Fibroblast of skin of back (primary cell): ENCODE measurements at places on chromosomes 1 and 21.

- peak; percentile 97 for DNase-seq
These were observed 59.9 kb downstream of the WARS2 start for GRCh38 chr1:119080586-119080985.

- peak; percentile 84 for DNase-seq
These were observed 4.6 kb downstream of the LPGAT1 start for GRCh38 chr1:211825980-211826379.

DNA sequence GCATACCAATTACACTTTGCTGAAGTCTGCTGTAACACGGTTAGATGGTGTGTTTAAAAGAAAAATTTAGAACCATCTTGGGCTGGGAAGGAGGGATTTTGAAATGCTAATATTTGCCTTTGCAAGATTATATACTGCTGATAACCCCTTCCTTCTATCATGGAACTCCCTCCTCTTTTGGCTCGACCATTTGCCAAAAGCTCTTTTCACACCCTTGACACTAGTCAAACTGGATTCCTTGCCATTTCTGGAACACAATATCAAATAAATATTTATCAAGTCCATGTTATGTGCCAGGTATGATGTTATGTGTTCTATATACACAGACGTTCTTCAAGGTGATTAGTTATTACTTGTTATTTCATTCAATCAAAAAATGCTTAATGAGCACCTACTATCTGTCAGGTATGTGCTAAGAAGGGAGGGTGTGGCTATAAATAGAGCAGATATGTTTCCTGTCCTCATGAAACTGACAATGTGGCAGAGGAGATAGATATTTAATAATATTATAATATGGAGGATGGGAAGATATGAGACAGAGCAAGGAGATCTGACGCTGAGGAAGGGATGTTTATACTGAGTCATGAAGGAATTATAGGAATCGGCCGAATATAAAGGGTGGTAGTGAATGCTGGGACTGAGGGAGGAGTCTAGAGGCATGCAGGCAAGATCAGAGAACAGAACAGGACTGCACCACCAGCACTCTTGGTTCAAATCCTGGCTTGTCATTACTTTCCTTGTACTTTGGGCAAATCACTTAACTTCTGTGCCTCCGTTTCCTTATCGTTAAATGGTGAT is 16.1 kb upstream of the XPR1 start:
- DNase-seq = peak; percentile 20

DNA sequence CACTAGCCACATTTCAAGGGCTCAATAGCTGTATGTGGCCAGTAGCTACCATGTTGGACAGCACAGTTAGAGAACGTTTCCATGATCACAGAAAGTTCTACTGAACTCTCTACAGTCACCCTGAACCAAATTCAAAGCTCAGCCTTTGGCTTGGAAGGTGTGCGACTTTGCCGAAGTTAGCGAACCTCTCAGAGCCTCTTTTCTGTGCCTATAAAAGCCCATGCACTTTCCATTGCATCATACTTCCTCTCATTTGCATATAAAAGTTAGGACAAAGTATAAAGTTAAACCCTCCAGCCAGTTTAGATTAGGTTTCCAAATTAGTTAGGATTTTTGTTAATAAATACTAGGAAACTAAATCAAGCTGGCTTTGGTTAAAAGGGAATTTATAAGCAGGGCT is 4.7 kb upstream of the SLC1A7 start:
- DNase-seq = no peak

GRCh38 chr1:243642936-243643335 is 207.1 kb downstream of the AKT3 start:
- DNase-seq = peak; percentile 35

DNA sequence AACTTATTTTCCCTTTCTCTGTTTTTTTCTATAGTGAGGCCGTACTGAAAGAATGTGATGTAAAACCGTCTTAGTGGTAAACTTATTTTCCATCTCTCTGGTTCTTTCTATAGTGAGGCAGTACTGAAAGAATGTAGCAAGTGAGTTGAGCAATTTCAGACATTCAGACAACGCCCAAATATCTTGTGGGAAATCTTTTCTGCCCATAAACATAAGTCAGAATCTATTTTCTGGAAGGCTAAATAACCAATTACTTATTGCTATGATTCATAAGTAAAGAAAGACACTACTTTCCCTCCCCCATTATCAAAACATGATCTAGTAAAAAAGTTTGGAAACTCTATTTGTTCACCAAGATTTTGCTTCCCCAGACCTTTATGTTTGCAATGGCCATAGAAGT is 18.8 kb upstream of the SCCPDH start:
- peak; percentile 98 for DNase-seq

GRCh38 chr1:13781907-13782633 is 82.1 kb downstream of the PRDM2 start:
- peak; percentile 79 for DNase-seq

DNA sequence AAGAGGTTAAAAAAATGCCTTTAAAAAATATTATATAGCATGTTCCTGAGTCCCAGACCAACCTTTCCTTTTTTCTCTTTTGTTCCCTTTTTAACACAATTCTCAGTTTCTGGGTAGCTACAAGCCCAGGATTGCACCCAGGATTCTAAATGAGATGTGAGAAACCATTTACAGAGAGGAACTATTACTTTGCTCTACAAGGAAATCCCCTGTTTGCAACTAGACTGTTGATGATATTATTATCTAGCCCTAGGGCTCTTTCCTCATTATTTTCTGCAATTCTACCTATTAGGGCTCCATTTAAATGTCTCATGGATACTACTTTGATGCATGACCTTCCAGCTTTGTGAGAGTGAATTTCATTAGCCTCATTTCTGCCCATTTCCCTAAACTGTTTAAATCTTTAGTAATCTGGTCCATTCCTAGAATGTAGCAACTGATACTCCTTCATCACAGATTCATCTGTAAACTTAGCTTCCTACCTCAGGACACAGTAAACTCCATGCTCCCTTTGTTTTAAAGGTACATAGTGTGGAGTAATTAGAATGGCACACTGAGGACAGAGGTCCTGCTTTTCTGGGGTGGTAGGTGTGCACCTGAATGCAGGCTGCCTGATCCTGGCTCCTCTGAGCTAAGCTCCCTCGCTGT is 7.1 kb upstream of the KIF14 start:
- DNase-seq = no peak

GRCh38 chr1:62391369-62391971 is 45.4 kb upstream of the USP1 start:
- DNase-seq = peak; percentile 16

DNA sequence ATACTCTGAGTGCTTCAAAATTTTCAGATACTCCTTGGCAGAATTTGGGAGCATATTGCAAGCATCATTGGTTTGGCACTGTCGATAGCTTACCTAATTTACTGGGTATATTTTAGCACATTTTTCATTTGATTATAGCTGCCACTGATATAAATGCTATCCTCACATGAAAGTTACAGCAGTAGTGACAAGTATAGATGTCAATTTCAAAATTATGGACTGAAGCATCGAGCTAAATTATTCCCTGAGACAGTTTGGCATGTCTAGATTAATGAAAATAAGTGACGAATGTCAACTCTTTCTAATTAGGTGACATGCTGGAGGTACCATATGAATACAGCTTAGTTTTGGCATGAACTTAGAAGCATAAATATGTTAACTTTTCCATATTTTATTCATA is 83.1 kb downstream of the LRRC7 start:
- no peak for DNase-seq

DNA sequence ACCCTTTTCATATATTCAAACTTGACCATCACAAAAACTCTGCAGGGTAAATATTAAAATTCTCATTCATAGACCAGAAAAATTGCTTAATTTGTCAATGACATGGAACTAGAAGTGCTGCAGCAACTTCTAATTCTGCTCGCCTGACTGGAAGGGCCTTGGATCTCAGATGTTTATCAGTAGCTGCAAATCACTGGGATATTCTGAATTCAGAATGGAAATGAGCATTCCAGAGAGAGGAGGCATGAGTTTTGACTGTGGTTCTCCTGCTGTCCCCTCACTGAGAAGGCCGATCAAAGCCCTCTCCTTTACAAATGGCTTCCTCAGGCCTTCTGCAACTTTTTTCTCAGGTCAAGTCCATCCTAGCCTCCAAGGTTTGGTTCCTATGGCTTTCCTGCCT is 171.3 kb upstream of the FAM78B start:
- no peak for DNase-seq

- no peak for DNase-seq
These were observed 4.4 kb downstream of the KRTAP26-1 start for GRCh38 chr21:30315701-30316100.

- DNase-seq = no peak
These were observed 9.3 kb downstream of the TCP10L start for GRCh38 chr21:32576011-32576410.

GRCh38 chr21:25649146-25649545 is 10.1 kb downstream of the JAM2 start:
- no peak for DNase-seq

GRCh38 chr1:100713626-100714025 is 5.9 kb upstream of the VCAM1 start:
- no peak for DNase-seq

DNA sequence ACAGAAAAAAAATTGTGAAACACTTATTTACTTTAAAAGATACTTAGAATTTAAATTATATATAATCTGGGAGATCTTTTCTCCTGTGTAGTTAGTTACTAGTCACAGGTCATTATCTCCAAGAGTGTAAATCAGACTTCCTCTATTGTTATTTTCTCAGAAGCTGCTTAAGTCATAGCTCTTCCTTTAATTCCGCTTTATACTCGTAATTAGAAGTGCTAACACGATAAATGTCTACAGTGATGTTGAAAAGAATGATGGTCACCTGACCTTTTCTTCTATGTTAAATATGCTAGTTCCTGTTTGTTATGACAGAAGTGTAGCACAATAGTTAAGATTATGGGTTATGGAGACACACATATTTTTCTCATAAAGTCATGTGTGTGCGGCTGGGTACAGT is 123.6 kb downstream of the TGFB2 start:
- no peak for DNase-seq

DNA sequence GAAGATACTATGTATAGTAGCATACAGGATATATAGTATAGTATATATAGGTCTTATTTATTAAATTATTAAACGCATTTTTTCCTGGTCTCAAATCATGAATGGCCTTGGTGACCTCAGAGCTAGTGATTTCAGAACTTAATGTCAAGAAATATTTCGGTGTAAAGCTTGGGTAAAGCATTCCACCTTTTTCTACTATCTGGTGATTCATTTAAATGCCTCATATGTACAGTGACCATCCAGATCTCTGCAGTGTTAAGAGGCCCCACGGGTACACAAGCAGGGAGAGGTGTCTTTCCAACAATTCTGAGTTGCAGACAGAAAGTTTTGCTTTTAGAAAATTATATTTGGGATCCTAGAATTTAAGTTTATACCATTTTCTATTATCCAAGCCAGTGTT is 626.5 kb downstream of the PTPRC start:
- DNase-seq = peak; percentile 9

- DNase-seq = no peak
These were observed 4.2 kb upstream of the SSBP3 start for GRCh38 chr1:54410359-54410758.

GRCh38 chr1:36125129-36125991 is at the start of gene COL8A2:
COL8A2 (minus strand) TSS chr1:36125222; CDS start chr1:36100242, 24,980 bp downstream.
- no peak for DNase-seq

DNA sequence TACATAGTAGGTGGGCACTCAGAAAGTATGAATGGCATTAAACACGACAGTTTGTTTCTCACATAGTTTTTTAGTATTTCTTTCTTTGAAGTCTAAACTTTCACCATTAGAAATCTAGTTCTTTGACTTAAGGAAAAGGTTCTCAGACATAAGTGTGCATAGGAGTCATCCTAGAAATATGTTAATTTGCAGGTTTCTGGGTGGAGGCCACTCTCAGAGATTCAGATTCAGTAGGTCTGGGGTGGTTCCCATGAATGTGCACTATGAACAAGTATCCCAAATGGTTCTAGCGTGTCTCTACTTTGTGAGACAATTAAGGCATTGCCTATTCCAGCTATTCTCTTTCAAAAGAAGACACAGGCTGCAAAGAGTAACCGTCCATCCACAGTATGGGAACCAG is 119.3 kb downstream of the NGF start:
- peak; percentile 59 for DNase-seq

DNA sequence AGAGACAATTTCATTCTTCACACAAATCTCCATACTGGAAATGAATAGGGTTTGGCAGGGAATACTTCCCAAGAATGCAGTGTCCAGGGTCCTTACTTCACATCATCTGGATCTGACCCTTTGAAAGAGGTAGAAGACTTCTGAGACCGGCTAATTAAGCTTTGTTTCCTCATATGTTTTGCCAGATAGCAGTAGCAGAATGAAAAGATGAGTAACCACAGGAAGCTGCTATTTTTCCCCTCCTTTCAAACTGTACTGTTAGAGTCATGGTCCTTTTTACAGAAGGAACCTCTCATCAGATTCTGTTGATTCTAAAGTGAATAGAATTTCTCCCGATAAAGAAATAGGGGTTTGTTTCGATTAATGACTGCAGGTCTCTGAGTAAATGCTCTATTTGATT is 1.4 kb upstream of the OLFML3 start:
- no peak for DNase-seq

- DNase-seq = no peak
These were observed 8.7 kb upstream of the PPP1R15B start for GRCh38 chr1:204420039-204421004.

DNA sequence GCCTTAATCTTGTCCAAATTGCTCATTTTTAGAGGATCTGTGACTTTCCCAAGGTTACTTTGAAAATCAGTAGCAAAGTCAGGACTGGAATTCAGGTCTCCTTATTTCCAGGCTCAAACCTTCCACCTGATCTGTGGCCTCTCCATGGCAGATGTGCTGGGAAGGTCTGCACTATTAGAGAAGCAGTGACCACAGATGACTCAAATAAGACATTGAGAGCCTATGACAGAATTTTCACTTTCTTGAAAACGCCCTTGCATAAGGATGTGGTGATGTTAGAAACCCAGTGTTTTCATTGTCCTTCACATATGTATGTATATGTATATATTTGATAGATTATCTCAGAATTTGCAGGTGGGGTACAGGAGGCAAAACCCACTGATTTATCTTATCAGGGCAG is 45.3 kb downstream of the TTC39A start:
- no peak for DNase-seq

DNA sequence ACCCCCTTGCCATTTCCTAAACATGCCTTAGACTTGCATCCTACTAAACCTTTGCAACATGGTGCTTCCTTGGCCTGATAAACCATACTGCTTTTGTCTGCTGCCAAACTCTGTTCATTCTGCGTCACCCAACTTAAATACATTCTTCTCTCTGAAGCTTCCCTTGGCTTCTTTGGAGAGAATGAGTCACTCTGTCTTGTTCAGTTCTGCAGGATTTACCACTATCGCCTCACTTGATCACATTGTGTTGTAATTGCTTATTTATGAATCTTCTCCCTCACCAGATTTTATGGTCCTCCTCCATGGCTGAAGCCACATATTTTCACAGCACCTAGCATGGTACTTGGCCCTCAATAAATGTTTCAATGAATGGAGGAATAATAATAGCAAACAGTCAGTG is 21.7 kb upstream of the TUT4 start:
- DNase-seq = peak; percentile 73
